CD4-positive, alpha-beta T cell treated with Interleukin-6 for 4 hours (primary cell): ENCODE measurements at places on chromosomes 3 and 15.

GRCh38 chr15:58309963-58310928, 121.5 kb upstream of the LIPC start:
- DNase-seq, result no peak

DNA sequence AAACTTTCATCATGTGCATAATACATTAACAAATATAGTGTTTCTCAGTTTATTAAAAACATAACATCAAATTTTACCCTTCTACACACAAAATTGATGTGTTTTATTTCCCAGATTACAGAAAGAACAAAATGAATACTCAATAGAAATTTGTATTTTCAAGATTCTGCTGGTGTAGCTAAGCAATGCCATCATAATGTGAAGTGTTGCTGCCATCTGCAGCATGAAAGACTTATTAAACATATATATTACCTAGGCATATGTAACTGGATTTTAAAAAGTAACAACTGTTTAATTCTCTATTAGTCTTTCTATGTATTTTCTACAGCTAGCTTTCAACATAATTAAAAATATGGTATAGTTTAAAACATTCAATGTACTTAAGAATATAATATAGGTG, 27.5 kb downstream of the PLSCR5 start:
- peak; percentile 37 for DNase-seq

DNA sequence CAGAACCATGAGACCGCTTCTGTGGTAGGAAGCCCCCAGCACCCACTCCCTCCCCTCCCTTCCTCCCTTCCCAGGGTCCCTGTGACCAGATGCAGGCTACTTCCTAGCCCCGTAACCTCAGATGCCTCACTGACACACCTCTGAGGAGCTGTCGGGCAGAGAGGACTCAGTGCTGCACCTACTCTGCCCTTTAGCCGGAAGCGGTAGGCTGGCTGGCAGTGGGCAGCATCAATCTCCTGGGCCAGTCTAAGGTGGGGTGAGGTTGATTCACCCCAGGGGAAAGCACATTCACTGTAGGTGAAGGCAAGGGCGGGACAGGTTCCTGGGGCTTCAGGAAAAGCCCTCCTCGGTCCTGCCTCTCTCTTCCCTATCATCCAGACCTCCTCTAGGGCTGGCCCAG, 19.1 kb downstream of the CSRNP1 start:
- no peak for DNase-seq

- no peak for DNase-seq
Observed at GRCh38 chr3:39121621-39122020, 14.1 kb downstream of the TTC21A start.
